ENCODE measurements at places on chromosomes 3 and 15. TPM values are rescaled to one million over a fixed set of nuclear protein-coding genes. Genes with fewer than 3 reads are reported as not detected.

DNA sequence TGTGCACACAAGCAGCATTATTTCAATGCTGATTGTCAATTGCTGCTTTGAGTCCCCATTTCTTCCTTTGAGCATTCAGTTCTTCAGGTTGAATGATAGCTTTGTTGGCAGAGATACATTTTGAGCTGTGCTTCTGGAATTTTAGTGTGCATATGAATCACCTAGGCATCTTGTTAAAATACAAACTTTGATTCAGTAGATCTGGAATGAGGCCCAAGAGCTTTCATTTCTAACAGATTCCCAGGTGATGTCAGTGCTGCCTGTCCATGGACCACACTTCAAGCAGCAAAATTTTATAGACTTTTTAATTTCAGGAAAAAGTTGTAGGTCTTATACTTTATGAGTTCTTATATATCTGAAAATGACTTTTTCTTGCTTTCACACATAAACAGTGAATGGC lies 131.1 kb downstream of the ADAMTSL3 start:
- DNase-seq = no peak

GRCh38 chr3:40181182-40181581 lies 128.3 kb upstream of the EIF1B start:
- no peak for DNase-seq

DNA sequence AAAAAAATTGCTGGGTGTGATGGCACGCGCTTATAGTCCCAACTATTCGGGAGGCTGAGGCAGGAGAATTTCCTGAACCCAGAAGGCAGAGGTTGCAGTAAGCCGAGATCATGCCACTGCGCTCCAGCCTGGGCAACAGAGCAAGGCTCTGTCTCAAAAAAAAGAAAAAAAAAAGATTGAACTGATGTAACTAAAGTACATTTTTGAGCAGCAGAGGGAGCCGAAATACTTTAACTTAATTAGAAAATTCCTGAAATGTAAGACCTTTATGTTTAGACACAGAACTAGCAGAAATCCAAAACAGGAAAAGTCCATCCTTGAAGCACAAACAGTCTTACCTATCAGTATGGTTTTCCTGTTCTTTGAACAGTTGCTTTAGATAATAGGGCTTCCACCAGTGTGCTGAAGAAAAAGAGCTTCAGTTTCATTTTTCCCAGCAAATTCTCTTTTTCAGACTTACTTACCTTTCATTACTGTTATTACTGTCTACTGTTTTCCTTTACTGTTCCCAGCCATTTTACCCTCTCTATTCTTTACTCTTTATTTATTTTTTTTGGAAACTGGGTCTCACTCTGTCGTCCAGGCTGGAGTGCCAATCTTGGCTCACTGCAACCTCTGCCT lies 33.4 kb upstream of the ZNF609 start:
- no peak for DNase-seq

MOBP gene
- 0.23 TPM for total RNA-seq

DNA sequence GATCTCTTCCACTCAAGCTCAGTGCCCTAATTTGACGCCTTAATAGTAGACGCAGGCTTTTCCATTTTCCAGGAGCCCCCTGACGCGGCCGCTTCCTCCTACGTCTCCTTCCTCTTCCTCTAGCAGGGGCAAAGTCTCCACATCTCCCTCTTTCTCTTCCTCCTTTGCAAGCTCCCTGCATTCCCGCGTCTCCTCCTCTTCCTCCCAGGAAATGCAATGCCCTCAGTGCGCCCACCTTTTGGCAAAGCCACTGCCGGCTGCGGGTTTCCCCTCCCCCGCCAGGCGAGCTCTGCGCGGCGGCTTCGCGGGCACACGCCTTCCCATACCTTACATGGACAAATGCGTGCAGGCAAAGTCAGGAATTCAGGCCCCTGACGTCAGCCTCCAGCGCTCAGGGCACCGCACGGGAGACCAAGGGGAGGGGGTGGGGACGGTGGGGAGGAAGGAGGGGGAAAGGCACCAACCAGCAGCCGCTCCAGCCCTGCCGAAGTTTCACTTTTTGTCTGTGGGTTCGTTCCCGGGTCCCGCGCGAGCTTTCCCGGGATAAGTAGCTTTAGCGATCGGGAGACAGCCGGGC lies 432 bp upstream of the LPP start:
- peak; percentile 66 for DNase-seq

DNA sequence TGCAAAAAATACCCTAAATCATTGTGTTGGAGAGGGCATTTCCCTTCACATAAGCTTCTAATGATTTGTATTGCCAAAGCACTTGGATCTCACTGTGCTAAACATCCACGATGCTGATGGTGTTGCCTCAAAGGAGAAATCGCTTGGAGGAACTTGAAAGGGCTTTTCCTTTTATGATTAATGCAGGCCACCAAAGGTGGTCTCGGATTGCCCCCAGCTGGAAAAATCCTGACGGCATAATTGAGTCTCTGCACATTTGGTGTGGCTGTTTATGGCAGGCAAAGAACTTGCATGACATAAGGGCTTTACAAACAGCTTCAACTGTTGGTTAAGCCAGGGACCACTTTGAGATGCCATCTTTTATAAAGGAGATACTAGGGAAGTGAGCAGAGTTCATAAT lies 664.0 kb upstream of the ADAMTS9 start:
- no peak for DNase-seq

DNA sequence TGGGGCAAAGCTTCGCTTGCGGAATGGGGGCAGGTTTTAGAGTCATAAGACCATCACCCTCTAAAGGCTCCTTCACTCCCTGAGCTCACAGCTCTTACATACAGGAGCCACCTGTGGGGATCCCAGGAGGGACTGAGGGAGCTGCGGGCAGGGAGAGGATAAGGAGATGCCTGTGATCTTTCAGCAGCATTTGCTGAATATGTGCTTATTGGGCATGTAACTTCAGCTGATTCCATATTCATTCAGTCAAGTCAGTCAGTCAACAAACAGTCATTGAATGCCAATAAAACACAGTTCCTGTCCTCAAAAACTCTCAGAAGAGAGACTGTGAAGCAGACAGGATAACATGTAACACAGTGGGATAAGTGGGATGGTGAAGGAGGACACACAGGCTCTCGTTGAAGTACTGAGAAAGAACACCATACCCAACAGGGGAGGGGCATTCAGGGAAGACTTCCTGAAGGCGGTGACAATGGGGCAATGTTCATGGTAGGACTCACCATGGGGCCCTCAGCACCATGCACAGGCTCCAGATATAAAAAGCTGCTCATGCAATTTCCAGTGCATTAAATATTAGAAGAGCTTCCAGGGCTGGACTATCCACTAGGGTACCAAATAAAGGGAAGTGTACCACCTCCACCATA lies 240.9 kb downstream of the UACA start:
- no peak for DNase-seq

DNA sequence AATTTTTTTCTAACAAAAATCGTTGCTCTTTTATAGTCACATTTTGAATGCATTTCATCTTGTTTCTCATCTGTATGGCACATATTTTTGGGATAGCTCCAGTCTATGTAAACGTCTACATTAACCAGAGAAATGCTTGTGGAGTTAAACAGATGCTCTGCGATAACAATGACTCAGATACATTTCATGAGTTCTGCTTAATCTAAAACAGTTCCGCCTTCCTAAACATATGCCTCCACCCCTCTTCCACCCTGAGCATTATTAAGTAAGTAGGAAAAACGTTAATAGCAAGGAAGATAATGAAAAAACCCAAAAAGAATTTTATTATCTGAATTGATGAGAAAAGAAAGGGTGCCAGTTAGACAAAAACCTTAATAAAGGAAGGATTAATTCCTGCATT lies 396.1 kb downstream of the TUSC7 start:
- DNase-seq = no peak

DNA sequence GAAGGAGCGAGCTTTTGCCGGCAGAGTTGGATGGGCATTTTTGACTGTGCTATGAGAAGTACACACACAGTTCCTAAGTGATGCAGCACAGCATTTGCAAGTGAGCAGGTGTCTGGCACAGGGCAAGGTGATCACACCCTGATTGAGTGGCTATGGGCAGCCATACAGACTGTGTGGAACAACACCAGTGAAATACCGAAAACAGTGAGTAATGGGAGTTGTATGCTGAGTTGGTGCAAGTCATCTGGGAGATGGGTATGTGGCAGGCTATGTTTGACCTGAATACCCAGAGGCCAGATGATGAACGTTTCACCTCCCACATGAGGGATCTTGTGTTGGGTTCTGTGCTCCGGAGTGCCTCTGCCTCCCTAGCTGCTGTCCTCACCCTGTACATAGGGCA lies 53.5 kb upstream of the TIPARP start:
- DNase-seq = no peak

GRCh38 chr15:93035953-93036810 lies 52.8 kb downstream of the RGMA start:
- no peak for DNase-seq

DNA sequence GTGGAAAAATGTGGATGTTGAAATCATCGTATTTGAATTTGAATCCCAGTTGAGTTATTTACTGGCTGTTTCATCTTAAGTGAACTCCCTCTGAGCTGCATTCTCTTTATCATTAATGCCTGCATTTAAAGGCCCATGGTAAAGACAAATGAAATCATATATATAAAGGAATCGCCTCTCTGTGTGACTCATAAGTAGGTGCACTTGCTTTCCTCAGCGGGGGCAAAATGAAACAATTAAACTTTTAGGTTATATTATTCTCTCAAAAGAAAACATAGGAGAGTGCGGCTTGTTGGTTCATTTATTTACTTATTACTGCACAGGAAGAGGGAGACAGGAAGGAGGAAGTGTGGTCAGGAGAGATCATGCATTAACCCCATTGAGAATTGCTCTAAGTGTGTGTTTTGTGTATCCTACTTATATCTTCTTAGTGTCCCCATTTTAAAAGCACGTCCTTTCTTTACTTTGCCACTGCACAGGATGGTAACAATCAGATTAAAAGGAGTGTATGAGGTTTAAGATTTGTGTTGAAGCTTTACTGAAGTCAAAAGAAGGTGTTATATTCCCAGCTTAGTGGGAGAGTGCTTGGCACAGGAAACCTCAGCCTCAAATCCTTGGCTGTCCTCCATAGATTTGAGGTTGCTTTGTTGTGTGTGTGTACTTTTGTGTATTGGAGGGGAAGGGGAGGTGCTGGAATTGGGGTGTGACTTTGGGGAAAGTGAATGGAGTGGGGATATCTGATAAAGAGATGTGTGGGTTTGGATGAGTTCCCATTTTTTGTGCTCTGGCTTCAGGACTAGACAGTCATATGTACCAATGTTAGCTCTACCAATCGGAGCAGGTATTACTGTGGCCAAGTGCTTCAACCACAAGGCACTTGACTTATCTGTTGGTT lies 595.8 kb upstream of the NR2F2 start:
- peak; percentile 85 for DNase-seq

PPP1R14D gene
- total RNA-seq = not detected

DNA sequence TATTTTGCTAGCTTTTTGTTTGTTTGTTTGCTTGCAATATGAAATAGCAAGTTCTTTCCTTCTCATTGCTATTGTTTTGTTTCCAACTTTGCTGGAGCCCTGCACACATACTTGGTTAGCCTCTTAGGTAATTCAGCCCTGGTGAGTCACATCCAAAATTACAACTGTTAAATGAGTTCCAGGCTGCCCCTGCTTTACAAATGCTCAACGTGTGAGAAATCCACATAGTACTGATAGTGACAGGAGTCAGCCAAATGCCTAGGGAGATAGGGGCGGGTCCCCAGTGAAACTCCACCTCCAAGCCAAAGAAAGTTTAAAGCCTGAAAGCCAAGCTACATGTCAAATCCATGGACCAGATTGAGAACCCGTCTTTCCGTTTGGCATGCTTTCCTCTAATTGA lies 81.3 kb upstream of the RNF7 start:
- no peak for DNase-seq

DNA sequence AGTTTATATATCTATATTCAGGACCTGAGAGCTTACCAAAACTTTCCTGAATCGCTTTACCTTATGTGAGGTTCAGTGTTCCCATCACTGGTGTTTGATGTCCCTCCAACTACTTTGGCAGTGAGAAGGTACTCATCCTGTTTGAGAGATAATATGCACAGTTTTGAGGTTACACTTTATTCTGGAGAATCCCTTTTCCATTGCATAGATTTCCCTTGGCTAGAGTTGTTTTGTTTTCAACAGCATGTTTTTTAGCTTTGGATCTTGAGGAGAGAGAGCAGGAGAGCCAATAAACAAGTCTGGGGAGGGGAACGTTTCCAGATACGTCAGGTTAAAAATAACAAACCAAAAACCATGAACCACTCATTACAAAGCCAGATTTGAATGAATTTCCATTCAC lies 33.6 kb downstream of the CD200 start:
- DNase-seq = no peak

UPK1B gene
- total RNA-seq = 2.2 TPM

CAMP gene
- total RNA-seq = not detected

KCNH8 gene
- not detected for total RNA-seq

ZCWPW2 gene
- 0.18 TPM for total RNA-seq

Data from glomerular endothelial cell (primary cell).